Ascending aorta (tissue), 2 donors: ENCODE measurements at places on chromosomes 1 and 21.

GRCh38 chr1:32981003-32981901 lies 16.6 kb upstream of the RNF19B start:
- peak; percentile 47 for DNase-seq

GRCh38 chr1:227697321-227697864 lies 37.7 kb downstream of the JMJD4 start:
- DNase-seq, result no peak

- no peak for DNase-seq
Measured at GRCh38 chr1:118993700-118994026, 5.5 kb upstream of the TBX15 start.

GRCh38 chr1:229370601-229371021 lies 27.8 kb upstream of the CCSAP start:
- DNase-seq, result no peak

DNA sequence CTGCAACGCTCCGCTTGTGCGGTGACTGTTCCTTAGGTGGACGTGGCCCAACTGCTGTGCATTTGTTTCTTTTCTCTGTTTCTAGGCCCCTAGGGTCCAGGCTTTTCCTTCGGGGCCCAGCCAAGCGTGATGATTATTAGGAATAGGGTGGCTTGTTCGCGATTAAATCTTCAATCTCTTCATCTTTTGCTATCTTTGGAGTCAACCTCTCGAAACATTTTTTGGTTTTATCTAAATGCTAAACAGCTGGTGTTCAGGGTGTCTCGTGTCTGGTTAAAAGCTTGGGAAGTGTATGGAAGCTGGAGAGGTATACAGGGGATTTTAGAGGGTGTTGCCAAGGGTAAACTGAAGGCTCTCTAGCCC lies 844 bp upstream of the PLD5 start:
- DNase-seq, result no peak

- DNase-seq, result no peak
Measured at GRCh38 chr1:166627558-166627957, 211.7 kb upstream of the POGK start.

DNA sequence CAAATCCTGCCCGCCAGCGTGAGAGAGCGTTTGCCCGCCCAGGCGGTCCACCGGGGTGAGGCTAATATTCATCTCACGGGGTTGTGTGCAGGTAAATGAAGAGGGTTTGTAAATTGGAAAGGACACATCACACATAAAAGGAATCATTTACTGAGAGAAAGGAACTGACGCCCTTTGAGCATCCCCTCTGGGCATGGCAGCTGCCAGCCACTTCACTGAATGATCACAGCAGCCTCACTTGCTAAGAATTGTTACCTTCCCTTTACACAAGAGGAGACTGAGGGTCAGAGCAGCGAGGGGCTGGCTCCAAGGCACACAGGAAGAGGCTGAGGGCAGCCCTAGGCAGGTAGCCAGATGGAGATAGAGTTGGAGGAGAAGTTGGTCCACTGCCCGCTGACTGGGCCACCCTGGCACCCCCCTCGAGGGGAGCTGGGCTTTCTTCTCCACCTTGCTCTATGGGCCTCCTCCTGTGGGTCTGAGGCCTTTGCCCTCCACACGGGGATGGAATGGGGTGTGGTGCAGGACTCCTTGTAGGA lies 96.0 kb downstream of the FOXD2 start:
- no peak for DNase-seq

GRCh38 chr1:154348429-154349076 lies 23.2 kb downstream of the ATP8B2 start:
- no peak for DNase-seq

- DNase-seq, result no peak
Measured at GRCh38 chr1:186819126-186819525, 9.6 kb upstream of the PLA2G4A start.

GRCh38 chr1:1116701-1117468 lies 996 bp upstream of the C1orf159 start:
- DNase-seq, result no peak

- no peak for DNase-seq
Measured at GRCh38 chr1:8465692-8466091, 147.8 kb downstream of the SLC45A1 start.

GRCh38 chr1:39694026-39694425 lies 2.8 kb upstream of the HPCAL4 start:
- no peak for DNase-seq

DNA sequence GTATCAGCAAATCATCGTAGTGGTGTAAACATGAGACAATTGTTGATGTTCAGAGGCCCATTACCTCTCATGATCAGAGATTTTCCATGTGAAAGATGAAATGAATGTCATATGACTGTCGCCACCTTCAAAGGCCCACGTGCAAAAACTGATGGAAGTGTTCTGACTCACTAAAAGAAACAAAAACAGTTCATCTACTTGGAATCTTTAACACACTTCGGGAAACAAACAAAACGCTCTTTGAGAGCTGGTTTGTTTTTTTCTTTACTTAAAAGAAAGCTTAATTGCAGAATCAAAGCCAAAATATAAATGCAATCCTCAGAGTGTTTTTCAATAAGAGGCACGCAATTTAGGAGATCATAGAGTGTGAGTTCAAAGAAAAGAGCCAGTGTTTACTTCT lies 100.8 kb downstream of the PLPPR4 start:
- DNase-seq, result no peak

- no peak for DNase-seq
Measured at GRCh38 chr1:234710381-234710780, 100.4 kb upstream of the IRF2BP2 start.

DNA sequence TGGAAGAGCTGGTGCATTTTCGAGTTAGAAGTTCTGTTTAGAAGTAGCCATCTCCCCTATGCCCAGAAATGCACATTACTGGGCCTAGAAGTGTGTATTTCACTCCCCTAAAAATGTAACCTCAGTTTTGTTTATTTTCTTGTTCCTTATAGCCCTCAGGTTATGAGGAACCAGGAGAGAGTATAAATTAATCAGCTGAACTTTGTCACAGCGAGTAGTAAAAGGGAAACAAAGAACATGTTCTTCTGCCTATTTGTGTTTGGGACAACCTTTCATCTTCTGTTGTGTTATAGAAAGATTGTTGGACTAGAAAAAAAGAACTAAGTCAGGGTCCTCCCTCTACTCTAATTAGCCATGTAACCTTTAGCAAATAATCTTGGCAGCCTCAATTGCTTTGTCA lies 160.5 kb upstream of the PDE4B start:
- DNase-seq, result no peak
